Thymus (tissue), 14 donors: ENCODE measurements at places on chromosomes 7 and 10.

- DNase-seq, result no peak
Observed at GRCh38 chr10:119759832-119760231, 34.0 kb downstream of the INPP5F start.

GRCh38 chr10:127619546-127620325 is 70.6 kb downstream of the NPS start:
- DNase-seq, result no peak

GRCh38 chr7:140439359-140439758 is 35.5 kb downstream of the RAB19 start:
- no peak for DNase-seq

- DNase-seq, result no peak
Observed at GRCh38 chr10:54772468-54773122, 28.4 kb downstream of the PCDH15 start.

GRCh38 chr7:131225619-131226513 is 101.8 kb upstream of the MKLN1 start:
- DNase-seq, result no peak

GRCh38 chr7:150959739-150960734 is 18.1 kb downstream of the KCNH2 start:
- no peak for DNase-seq

- no peak for DNase-seq
Observed at GRCh38 chr10:127462643-127463295, 86.3 kb upstream of the NPS start.

DNA sequence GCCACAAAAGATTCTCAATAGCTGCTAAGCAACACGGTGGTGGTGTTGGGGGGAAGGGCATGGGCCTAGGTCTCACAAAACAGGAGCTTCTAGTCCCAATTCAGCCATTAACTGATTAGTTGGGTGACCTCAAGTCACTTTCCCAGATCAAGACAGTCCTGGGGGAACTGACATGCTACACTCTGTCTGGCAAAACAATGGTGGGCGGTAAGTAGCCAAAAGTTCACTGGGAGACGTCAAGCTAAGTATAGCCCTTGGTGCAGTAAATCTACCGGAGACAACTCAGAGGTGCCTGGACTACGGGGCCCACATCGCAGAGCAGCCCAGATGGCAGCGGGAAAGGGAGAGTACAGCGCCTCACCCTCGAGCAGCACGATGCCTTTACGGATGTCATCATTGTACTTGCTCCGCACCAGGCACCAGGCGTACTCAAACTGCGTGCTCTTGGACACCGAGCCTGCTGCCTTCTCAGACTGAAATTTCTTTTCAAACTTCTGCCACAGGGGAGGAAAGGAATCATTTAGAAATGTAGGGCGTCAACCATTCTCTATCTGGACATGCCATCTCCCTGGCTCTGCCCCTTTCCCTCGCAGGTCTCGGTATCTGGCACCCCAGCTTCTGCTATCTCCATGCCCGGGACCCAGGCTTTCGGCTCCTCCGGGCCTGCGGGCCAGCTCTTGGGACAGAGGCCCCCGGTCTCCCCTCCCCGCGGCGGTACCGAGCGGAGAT is 1.1 kb downstream of the FIS1 start:
- DNase-seq, result no peak

DNA sequence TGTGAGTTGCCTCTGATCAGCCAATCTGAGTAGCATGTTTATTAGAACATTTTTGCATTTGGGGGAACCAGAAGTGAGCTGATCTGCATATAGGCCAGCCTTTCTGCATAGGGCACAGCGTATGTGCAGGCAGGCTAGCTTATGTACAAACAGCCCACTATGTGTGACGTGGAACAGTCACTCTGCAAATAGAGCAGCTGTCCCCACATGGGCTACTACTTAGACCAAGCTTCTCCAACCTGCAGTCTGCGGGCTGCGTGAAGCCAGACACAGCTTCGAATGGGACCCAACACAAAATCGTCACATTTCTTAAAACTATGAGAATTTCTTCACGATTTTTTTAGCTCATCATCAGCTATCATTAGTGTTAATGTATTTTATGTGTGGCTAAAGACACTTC is 134.1 kb upstream of the FAM20C start:
- DNase-seq, result no peak

- no peak for DNase-seq
Observed at GRCh38 chr7:6175645-6176044, 96.8 kb downstream of the CYTH3 start.

- no peak for DNase-seq
Observed at GRCh38 chr10:71486484-71487114, 89.9 kb downstream of the CDH23 start.

GRCh38 chr10:14953424-14954000 is 384 bp downstream of the DCLRE1C start:
- no peak for DNase-seq

- no peak for DNase-seq
Observed at GRCh38 chr7:121343302-121343701, 14.5 kb downstream of the WNT16 start.

DNA sequence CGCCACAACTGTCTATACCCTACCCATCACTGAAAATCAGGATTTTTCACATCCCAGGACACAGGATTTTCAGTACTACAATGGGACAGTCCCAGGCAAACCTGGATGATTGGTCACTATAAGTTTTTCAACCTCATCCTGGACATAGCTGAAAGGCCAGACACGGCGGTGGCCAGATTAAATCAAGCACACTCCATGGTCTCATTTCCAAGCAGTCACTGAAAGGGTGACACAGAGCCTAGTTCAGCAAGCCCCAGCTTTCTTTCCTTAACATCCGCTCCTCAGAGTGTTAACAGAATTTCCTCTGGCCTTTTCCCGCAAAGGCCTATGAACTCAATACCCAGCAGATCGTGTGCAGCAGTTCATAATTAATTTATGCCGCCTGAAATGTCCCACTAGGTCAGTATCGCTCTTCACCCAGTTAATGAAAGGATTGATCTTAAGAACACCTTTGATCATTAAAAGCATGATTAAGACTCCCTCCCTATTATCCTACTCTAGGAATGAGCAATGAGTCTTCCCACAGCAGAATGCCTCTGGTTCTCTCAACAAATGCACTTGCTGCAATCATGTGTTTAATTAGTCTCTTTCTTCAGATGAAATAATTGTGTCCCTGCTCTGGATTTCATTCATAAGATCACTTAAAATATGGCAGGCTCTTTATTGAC is 104.0 kb upstream of the NANOS1 start:
- DNase-seq, result no peak

- no peak for DNase-seq
Observed at GRCh38 chr10:88383276-88383675, 199.8 kb downstream of the RNLS start.

DNA sequence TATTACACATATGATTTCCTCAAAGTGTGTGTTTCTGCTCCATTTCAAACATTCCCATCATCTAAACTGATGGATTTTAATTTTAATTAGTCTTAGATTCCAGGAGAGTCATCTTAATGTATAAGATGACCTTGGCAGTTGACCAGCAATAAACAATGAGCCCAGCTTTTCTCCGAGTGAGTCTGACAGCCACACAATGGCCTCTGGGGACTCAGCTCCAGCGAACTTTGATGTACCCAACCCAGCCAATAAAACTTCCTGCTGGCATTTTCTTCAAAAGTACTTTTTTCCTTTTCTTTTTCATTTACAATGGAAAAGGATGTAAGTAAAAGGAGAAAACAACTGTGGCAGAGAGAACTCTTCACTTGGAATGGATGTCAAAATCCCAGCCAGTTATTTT is 139.1 kb upstream of the CTBP2 start:
- DNase-seq, result no peak

- DNase-seq, result no peak
Observed at GRCh38 chr10:121244818-121245217, 353.4 kb downstream of the FGFR2 start.

DNA sequence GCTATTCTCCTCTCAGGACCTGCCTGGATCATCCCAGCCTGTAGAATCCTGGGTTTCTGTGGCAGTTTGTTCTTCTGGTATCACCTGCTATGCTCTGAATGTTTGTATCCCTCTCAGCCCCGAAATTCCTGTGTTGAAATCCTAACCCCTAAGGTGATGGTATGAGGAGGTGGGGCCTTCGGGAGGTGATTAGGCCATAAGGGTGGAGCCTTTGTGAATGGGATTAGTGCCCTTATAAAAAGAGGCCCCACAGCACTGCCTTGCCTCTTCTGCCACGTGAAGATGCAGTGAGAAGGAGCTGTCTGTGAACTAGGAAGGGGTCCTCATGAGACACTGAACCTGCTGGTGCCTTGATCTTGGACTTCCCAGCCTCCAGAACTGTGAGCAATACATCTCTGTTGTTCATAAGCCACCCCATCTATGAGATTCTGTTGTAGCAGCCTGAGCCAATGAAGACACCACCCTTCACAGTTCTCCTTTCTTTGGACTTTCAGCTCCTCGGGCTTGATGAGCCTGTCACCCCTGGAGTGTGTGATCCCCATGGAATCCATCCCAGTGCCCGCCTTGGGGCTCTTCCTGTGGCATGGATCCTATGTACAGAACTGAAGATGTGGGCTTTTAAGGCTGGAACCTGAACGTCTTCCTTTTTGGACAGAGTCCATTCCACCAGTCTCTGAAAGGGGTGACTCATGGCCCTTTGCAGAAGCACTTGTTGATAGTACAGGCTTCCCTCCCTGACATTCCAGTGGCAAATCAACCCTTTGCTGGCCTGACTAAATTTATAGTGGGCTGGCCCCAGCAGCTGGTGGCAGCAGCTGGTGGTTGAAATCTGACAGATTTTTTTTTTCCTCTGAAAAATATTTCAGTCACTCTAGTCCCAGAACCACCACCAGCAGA is 138.0 kb downstream of the TACC2 start:
- DNase-seq, result no peak

DNA sequence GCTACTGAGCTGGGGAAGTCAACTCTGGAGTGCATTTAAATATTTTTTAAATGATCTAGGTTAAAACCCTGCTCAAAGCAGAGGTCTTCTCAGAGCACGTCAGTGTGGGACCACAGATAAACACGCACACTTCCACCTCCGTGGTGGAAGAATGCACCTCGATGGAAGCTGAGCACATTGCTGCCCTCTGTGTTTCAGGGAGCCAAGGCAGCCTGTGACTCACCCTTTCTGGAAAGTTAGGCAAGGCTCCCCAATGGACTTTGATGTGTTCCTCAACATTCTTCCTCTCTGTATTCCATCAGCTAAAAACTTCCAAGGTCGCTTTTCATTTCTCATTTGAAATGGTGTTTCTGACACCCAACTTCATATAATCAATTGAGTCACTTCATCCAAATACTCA is 170.8 kb upstream of the KMT2E start:
- DNase-seq, result no peak

- no peak for DNase-seq
Observed at GRCh38 chr10:109622566-109622965, 300.7 kb downstream of the XPNPEP1 start.

DNA sequence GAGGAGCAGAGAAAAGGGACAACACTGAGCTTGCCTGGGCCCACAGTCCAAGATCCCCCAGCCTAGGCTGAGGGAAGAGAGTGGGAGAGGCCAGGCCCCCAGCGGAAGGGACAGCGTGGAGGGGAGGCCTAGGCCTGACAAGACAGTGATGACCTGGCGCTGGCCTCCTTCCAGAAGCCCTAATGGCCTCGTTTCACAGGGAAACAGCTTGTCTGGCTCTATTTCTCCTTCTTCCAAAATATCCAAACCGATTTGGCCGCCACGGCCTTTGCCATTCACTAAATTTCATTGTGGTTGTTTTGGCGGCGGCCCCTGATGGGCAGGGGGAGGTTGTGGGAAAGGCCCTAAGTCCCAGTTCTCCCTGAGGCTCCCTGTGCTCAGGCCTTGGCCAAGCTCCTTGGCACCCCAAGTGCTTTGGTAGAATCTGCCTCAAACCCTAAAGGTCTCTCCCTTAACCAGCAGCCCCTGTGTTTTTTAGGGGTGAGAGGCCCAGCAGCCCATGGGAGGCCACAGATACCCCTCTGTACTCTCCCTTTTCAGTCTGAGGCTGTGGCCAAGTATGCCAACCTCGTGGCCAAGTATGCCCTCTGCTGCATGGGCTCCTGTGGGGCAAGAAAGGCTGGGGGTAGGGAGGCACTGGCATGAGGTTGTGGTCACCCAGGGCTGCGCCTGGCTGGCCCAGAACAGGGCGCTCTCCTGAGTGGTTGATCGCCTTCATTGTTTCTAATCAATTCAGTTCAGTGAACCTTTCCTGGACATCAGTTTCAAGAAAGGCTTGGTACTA is 37.3 kb downstream of the PAX2 start:
- no peak for DNase-seq

DNA sequence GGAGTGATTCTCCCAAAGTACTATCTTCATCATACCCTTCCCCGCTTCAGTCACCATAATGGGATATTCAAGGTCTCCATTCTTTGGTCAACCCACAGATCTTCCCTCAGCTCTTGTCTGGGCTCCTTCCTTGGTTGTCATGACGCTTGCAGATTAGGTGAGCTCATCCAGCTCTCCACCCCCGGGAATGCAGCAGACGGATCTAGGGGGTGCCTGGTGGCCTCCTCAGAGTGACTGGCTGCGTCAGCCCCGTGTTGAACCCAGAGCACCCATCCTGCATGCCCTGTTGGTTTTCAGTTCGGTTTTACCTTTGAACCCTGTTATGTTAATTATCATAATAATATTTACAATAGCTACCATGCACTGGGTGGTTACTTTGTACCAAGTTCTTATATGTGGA is 6.4 kb downstream of the NEURL1 start:
- DNase-seq, result no peak
